ENCODE measurements at places on chromosomes 2 and 18.

DNA sequence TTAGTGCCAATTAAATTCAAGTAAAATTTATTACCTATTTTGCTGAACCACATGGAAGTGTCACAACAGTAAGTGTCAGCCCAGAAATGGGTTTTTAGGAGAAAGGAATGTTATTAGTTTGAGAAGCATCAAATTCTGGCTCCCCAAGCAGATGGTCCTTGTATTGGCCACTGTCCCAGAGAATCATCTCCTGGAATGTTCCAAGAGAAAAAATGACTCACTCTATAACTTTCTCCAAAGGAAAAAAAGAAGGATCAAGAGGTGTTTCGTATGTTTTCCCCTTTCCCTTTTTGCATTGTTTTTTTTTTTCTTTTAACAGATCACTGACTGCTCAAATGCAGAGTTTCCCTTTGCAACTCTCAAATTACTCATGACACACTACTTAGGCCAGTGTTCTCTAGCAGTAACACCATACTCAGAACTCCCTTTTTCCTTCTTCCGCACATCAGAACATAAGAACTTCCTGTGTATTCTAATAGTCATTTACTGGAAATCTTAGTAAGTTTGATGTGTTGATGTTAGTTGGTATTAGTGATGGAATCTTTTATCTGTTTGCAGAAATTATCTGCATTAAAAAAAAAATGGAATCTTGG lies 390.3 kb downstream of the GPD2 start:
- no peak for DNase-seq

GRCh38 chr2:109217362-109218086 lies 88.5 kb downstream of the SH3RF3 start:
- DNase-seq: peak; percentile 17

GRCh38 chr18:5444269-5444668 lies 99.5 kb downstream of the EPB41L3 start:
- DNase-seq: no peak

DNA sequence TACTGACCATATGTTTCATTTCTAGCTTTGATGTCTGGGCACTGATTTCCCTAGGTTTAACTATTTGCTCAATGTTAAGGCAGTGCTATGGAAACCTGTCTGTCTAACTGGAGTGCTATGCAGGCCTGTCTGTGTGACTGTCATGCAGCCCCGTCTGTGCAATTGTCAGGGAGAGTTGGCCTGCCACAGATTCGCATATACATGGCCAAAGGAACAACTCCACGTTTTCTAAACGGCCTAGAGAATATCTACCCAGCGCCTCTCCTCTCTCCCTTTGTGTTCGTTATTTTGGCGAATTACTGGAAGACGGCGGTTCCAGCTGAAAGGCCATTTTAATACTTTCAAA lies 59.6 kb upstream of the PSME4 start:
- DNase-seq: no peak

DNA sequence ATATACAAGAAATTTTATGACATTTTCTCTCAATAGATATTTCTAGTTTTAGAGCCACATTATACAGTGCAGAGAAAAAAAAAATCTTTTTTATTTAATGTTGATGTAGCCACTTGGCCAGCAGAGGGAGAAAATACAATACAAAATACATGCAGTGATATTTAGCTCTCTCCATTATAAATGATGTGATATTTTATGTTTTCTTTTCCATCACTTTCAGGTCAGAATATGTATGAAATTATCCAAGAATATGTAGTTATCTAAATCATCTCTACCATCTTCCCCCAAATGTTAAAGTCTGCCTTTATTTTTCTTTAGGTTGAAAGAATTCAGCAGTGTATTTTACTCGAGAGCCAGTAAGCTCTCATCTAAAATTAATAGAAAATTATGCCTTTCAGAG lies 533.6 kb upstream of the FSHR start:
- no peak for DNase-seq

- DNase-seq: peak; percentile 72
Observed at GRCh38 chr2:72915320-72915906, 1.9 kb upstream of the EMX1 start.

DNA sequence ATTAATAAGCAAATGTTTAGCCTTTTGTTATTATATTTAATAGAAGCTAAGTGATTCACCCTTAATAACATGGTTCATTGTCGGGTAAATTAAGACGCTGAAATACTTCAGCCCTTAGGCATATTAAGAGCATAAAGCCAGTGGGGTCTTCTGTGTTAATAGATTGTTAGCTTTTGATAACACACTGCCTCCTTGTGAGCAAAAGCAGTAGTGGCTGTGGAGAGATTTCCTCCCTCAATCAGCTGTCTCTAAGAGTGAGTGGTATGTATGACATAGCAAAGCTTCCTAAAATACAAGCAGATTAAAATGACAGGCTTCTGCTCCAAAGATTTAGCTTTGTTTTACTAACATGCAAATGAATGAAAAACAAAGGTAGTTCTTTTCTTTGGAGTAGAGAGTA lies 143.7 kb upstream of the SYT4 start:
- no peak for DNase-seq

GRCh38 chr2:230335461-230335863 lies 8.5 kb downstream of the SP140L start:
- DNase-seq: no peak

- no peak for DNase-seq
Observed at GRCh38 chr2:66569321-66569851, 134.5 kb downstream of the MEIS1 start.

- DNase-seq: no peak
Observed at GRCh38 chr18:35736696-35737095, 155.2 kb downstream of the GALNT1 start.

GRCh38 chr18:25099895-25100294 lies 252.1 kb downstream of the ZNF521 start:
- no peak for DNase-seq

GRCh38 chr2:121890041-121890440 lies 134.6 kb downstream of the TSN start:
- DNase-seq: no peak

DNA sequence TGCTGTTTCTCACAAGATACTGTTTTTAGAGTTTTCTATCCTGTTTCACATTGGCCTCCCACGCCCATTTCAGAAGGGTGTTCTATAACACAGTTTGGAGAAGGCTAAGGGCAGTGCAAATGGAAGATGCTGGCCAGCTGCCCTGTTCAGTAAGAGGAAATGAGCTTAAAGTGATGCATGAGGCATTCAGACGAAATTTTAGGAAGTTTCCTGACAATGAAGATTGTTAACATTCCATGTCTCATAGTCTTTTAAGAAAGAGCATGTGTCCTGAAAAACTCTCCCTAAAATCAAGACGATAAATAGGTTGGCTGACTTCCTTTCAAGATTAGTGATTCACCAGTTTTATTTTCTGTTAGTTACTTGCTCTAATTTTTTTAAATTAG lies 484.2 kb upstream of the NRP2 start:
- no peak for DNase-seq

DNA sequence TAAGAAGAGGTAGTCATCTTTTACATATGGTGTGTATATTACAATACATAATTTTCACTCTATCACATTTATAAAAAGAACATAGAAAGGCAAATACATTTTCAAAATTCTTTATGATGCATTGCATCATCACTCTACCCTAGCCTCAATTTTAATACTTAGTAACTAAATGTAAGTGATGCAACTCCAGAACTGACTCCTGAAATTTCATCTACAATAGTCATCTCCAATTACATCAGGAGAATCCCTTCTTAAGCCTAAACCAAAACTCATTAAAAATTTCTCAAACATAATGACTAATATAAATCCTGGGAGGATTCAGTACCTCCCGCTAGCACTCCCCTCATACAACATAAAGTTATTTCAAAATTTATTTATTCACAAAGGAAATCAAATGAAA lies 15.9 kb downstream of the TMX3 start:
- no peak for DNase-seq

- peak; percentile 94 for DNase-seq
Observed at GRCh38 chr2:26942543-26943295, 27.7 kb upstream of the MAPRE3 start.

DNA sequence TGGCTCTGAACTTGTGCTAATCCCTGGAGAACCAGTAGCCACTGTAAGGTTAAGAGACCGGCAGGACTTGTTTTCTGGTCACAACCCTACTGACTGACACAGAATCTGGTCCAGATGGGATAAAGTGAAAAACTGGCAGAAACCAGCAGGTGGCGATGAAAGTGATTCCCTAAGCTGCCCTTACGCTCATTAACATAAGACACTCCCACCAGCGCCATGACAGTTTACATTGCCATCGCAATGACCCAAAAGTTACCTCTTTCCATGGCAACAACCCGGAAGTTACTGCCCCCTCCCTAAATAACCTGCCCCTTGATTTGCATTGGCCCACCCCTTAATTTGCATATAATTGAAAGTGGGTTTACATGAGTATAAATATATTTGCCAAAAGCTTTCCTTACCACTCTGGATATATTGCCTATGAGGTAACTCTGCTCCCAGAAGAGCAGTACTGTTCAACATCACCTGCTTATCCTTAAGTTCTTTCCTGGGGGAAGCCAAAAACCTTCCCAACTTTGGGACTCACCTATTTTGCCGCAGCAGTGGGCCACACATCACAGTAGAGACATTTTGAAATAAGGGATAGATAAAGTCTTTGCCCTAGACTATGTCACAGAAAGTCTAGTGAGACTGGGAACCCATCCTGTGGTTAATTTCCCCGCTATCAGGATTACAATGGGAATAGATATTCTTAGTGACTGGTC lies 35.8 kb upstream of the AFF3 start:
- DNase-seq: peak; percentile 93

- DNase-seq: no peak
Observed at GRCh38 chr2:208454861-208455260, 48.3 kb downstream of the PTH2R start.

- DNase-seq: no peak
Observed at GRCh38 chr2:130759906-130760753, 4.8 kb downstream of the AMER3 start.

DNA sequence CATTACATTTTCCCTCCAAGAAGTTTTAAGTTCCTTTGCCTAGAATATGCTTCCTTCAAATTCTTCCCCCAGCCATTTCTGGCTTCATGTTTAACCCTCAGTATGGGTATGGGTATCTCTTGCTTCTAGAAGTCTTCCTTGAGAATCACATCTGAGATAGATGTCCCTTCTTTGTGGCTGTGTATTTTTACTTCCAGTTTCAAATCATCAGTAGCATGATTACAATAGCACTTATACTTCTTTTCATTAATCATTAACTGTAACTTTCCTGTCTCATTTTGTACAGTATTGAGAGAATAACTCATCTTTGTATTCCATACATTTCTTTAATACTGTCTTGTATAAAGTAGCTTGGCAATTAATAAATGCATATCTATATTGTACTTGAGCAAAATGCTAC lies 17.3 kb upstream of the PDE1A start:
- no peak for DNase-seq

DNA sequence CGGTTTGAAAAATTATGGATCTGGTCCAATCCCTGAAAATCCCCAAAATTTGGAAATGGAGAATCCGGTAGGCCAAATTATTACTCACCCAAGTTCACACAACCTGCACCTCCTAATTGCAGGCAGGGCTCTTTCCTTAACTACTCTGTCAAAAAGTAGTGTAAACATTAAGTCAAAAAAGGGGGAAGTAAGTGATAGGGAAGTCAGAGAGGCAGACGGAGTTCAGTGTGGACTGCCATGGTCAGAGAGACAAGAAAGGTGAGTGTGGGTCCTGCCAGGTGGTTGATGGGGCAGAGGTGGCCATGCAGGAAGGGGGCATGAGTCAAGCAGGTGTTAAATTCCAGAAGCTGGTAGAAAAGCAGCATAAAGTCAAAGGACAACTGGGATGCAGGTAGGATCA lies 104.7 kb upstream of the STPG4 start:
- DNase-seq: no peak

DNA sequence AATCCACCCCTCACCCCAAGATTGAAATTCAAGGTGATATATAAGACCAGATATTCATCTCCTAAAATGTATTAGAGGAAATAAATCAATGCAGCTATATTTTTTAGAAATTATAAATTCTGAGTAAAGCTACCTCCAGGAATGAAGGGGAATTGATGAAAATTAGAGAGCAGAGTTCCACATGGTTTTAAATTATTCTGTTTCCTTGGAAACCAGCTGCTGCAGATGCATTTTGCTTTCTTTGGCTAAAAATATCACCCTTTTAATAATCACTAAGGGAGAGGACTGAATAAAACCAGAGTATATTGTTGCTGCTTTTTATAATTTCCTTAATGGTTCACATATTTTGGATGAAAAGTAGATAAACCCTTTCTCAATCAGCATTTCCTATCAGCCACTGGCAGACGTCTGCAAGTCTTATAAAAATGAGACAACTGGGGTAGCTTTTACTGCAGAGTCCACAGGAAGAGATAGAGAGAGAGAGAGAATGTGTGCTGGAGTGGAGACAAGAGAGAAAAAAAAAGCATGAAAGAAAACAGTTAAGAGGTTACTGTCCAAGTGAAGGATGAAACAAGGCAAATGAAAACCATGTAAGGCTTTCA lies 2.0 kb downstream of the CSRNP3 start:
- no peak for DNase-seq

- DNase-seq: peak; percentile 10
Observed at GRCh38 chr2:3236300-3237045, 141.1 kb downstream of the EIPR1 start.
